ENCODE measurements at places on chromosomes 5 and 9.

DNA sequence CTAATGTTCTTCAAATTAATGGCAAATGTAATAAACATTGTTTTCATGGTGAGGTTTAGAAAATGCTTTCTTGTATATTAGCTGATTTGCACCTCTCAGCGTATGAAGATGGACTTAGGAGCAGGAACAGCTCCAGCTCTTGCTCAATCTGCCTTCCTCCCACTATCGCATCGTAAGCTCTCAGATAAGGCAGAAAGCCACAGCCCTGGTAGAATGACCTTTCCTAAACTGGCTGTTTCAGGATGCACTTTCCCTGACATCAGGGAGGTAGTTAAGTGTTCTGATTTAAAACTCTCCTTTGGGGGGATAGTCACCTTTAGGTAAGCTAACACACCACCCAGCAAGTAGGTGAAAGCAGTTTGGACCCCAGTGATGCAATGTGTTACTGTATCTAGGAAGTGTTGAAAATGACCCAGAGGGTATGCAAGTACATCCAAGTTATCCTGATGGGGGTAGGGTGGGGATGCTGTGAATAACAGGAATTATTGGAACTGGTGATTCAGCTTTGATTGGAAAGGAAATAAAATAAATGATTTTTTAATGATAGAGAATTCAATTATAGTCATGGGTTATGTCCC, 72.3 kb downstream of the LMNB1 start:
- DNase-seq: no peak

DNA sequence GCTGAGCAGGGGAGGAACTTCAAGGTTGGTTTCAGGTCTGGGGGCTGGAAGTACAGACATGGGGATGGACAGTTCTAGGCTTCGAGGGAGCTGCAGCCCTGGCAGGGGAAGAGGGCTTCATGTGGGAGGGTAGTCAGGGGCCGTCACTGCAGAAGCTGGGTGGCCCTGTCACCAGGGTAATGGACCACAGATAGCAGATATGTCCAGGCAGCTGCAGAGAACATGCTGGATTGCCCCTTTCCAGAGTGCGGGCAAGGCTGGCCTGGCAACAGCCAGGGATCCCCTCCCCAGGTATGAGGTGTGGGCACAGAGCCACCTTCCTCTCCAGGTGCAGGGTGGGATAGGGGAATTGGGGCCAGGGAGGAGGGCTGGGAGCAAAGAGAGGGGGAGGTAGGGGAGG, 206.5 kb downstream of the GADD45G start:
- no peak for DNase-seq

- no peak for DNase-seq
Measured at GRCh38 chr9:83019246-83019645, 43.7 kb downstream of the RASEF start.

- DNase-seq: peak; percentile 68
Measured at GRCh38 chr5:75566710-75567309, 44.4 kb upstream of the ANKDD1B start.

- no peak for DNase-seq
Measured at GRCh38 chr9:133054966-133055365, 6.8 kb upstream of the CEL start.

DNA sequence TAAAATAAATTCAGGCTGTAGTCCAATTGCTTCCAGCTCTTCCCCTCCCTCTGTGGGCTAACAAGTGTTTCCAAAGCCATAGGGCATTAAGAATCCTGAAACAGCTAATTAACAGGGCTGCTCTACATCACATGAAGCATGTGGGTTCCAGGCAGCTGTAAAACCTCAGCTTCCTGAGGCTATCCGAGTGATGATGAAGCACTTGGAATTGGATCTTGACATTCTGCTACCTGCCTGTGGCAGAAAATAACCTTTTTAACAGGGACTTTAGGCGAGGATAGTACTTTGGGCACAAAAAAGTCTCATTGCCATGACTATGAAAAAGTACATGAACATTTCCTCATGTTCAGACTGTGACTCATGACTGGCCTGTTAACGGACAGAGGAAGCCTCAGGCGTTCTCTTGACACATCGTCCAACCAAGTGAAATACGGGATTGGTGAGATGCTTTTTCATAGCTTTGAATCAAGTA, 107.2 kb downstream of the PDE4D start:
- DNase-seq: no peak

GRCh38 chr9:92404042-92404836, at the start of gene OGN:
OGN (minus strand) TSS chr9:92404578; CDS start chr9:92403407, 1,171 bp downstream.
- no peak for DNase-seq

- DNase-seq: peak; percentile 13
Measured at GRCh38 chr5:67246108-67246507, 49.5 kb upstream of the CD180 start.

DNA sequence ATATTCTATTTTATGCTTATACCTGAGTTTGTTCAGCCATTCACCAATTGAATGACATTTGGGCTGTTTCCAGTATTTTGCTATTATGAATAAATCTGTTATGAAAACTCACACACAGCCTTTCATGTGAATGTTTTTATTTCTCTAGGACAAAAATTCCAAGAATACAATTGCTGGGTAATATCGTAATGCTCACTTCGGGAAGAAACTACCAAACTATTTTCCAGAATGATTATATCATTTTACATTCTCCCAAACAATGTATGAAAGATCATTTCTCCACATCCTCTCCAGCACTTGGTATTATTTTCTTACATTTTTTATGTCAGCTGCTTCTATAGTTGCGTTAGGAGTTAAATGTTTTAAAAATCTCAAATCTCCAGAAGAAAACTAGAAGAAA, 58.3 kb upstream of the LHFPL2 start:
- DNase-seq: no peak

GRCh38 chr5:9497347-9497746, 48.5 kb downstream of the SEMA5A start:
- DNase-seq: no peak

DNA sequence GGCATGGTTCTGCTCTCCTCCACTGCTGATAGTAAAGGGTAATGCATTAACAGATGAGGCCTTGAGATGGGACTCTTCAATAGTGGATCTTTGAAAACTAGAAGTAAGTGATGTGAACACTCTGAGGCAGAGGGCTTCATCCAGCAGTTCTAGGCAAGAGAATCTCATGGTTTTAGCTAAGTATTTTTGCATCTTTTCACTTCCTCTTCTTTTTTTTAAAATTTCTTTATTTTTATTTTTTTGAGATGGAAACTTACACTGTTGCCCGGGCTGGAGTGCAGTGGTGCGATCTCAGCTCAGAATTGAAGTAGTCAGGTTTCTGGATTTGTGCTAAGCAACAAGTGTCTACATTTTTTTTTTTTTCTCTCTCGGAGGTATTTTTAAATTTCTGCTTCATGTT, 101.9 kb downstream of the MTRR start:
- DNase-seq: no peak

DNA sequence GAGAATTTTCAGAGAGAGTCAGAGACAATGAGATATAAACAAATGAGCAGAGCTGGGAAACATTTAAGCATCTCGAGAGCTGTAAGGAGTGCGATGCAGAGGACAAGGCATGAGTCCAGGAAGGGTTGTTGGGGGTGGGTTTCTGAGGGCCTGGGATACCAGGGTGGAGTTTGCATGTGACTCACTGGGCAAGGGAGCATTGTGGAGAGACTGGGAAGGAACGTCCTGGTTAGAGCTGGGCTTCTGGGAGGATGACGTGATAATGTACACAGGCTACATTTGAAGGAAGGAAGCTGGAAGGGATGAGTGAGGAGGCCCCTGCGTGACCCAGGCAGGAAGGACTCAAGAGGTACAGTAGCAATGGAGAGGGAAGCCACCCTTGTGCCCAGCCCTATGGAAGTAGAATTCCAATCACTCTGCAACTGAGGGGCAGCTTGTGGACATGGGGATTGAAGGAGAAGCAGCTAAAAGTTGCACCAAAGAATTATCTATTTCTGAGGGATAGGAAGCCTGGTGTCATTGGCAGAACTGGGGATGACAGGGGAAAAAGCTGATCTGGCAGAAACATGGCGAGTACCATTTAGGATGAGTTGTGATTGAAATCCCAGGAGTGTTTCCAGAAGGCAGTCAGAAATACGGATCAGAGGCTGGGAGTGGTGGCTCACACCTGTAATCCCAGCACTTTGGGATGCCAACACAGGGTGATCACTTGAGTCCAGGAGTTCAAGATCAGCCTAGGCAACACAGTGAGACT, 59.3 kb upstream of the AFAP1L1 start:
- no peak for DNase-seq

DNA sequence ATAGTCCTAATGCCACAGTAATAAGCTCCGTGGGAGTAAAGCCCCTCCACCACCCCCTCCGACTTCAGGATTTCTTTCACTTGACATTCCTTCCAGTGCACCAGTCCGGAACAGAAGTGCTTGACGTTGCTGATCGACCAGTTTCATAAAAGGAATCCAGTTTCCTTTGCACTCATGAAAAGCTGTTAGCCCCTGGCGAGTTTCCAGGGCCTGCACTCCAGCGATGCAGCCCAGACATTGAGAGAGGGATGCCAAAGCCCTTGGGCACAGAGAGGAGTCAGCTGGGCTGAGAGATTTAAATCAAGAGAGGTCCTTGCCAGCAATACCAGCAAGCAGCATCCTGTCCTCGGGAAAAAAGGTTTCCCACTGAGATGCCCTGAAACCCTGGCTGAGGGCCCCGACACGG, 170.1 kb downstream of the GABBR2 start:
- DNase-seq: no peak

DNA sequence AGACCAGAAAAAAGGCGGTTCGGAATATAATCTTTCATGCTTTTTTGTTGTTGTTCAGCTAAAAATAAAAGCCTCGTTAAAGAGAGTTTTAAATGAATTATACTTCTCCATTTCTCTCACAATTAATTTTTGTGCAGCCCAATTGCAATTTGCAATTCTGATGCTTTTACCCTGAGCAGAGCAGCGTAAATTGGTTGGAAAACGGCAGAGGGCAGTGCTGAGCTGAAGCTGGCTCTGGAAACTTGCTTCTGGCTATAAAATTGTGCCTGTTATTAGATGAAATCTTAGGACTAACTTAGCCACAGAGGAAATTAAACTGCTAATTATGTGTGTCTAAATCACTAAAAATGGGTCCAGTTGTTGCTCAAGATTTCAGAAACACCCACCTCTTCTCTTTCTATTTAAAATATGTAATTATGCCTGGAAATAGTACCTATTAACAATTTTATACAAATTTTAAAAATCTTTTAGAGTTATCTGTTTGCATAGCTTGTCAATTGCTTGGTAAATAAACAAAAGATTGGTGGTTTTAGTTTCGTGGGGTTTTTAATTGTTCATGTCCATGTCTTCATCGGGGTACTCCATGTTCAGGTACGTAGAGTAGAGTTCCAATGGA, 441.8 kb upstream of the TLE4 start:
- DNase-seq: peak; percentile 50

- no peak for DNase-seq
Measured at GRCh38 chr5:164748861-164749260, 1243.4 kb downstream of the MAT2B start.

DNA sequence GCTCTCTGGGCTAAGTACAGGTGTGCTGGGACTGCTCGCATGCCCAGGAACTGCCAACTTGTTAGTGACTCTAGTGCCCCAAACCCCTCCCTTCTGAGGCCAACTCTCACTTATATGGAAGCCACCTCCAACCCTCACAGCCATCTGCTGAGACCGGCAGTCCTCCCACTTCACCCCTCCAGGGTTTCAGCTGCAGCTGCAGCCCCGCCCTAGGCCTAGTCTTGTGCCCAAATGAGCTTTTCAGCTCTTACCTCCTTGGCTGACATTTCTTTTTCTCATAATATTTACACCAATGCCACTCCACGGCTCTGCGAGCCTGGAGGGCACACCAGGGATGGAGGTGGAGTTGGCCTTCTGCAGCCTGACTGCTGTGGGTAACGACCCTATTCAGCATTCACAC, 166.6 kb downstream of the ROR2 start:
- no peak for DNase-seq

GRCh38 chr9:34267660-34268059, 61.4 kb downstream of the KIF24 start:
- no peak for DNase-seq

- DNase-seq: peak; percentile 80
Measured at GRCh38 chr9:121744002-121744686, 92.7 kb downstream of the DAB2IP start.

DNA sequence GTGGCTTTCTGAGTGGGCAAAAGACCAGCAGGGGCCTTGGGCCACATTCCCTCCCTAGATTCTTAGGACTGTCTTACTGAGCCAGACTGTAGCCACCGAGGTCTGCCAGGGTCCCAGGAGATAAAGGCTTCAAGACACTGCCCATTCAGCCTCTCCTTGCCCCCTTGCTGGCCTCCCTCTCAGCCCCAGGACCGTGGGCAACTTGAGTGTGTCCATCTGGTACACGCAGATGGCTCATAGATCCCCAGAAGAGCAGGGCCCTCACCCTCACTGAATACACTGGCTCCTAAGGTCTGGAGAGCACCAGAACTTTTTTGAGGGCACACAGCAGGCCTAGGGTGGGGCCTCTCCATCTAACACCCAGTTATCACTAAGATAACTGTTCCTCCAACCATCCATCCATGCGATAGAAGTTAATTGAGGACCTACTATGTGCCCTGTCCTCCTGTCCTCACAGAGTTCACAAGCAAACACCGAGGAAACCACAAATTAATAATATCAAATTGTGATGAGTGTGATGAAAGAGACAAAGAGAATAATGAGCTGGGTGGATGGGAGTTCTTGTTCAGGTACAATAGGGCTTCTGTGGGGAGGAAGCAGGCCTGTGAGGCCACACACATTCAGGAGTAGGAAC, 4.9 kb upstream of the PDGFRB start:
- no peak for DNase-seq

GRCh38 chr5:132102101-132102701, 28.6 kb downstream of the CSF2 start:
- DNase-seq: peak; percentile 76

GRCh38 chr9:81234924-81235610, 454.3 kb downstream of the TLE1 start:
- no peak for DNase-seq

DNA sequence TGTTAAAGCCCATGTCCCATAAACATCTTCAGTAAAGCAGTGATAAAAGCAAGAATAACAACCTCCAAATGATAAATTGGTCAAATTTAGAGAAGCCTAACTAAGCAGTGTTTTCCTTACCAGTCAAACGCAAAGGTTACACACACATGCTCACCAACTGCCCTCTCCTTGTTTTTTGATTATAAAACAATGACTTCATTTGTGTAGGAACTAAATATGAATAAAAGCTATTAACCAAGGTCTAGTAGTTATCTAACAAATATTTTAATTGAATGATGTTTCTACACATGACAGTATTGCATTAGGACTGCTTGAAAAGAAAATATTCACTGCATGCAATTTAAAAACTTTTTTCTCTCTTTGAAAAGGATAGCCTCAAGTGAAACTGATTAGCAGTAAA, 36.7 kb downstream of the PCA3 start:
- no peak for DNase-seq

- DNase-seq: peak; percentile 7
Measured at GRCh38 chr5:39461007-39461682, 36.4 kb upstream of the DAB2 start.

GRCh38 chr9:126705767-126706697, 92.3 kb downstream of the LMX1B start:
- DNase-seq: peak; percentile 91

- no peak for DNase-seq
Measured at GRCh38 chr9:132136151-132136780, 25.6 kb upstream of the NTNG2 start.

Measured in activated CD8-positive, alpha-beta T cell treated with anti-CD3 and anti-CD28 coated beads for 36 hours (primary cell).